Breast epithelium (tissue), 4 donors: ENCODE measurements at places on chromosomes 3 and 15. TPM values are rescaled to one million over a fixed set of nuclear protein-coding genes. Genes with fewer than 3 reads are reported as not detected.

DNA sequence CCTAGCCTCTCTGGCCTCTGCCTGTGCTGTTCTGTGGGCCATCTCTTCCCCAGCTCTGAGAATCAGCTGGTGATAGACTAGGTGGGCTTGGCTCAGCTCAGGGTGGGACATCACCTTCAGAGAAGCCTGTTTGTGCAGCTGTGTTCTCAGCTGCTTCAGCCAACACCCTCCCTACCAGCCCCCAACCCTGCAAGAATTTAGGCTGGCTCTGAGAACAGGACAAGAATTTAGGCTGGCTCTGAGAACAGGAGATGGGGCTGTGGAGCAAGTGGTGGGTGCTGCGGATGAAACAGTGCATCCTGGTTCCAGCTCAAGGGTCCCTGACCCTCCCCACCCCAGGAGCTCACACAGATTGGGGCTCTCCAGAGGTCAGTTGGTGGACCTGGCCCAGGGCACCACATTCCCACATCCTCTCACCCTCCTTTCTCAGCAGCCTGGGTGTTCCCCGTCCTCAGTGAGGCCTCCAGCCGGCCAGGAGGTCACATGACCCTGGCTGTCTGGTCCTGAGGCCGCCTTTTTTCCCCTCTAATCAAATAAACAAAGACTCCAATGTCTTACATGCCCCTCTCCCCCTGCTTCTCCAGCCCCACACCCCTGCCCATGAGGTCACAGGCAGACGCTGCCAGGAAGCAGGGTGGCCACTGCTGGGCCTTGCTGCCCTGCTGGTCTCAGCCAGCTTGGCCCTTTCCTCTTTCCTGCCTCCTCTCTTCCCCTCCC is 14.9 kb downstream of the PLEKHO2 start:
- no peak overlapping the region for H3K4me3 ChIP-seq
- peak overlapping the region; percentile 76 for H3K27ac ChIP-seq
- no peak for DNase-seq
- no peaks in the 10 kb centered on the region for H3K36me3 ChIP-seq
- H3K4me1 ChIP-seq = peaks cover 7% of the 10 kb centered on the region

PROK2 gene
- total RNA-seq = not detected

- no peaks in the 10 kb centered on the region for H3K27me3 ChIP-seq
- H3K4me1 ChIP-seq = no peaks in the 10 kb centered on the region
- DNase-seq = no peak
- no peak overlapping the region for H3K4me3 ChIP-seq
- H3K27ac ChIP-seq = no peak overlapping the region
Measured at GRCh38 chr3:16905704-16906103, 20.9 kb downstream of the PLCL2 start.

DNA sequence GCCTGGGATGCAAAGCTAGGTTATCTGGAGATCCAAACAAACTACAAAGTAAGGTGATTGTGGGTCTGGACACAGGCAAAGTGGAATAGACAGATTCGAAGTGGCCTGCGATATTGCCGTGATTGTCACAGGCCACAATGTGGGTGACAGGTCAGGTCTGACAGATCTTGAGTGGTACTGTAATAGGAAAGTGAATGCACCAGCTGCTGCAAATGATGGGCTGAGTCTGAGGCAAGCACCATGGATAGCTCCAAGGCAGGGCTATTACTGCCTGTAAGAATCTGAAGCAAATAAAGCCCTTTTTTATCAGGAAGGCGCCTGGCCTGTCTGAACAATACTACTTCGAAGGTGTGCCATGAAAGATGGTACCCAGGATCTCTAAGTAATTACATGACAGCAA is 10.0 kb downstream of the ARMC8 start:
- H3K27ac ChIP-seq = no peak overlapping the region
- no peaks in the 10 kb centered on the region for H3K4me1 ChIP-seq
- H3K36me3 ChIP-seq = no peaks in the 10 kb centered on the region
- no peak for DNase-seq

DNA sequence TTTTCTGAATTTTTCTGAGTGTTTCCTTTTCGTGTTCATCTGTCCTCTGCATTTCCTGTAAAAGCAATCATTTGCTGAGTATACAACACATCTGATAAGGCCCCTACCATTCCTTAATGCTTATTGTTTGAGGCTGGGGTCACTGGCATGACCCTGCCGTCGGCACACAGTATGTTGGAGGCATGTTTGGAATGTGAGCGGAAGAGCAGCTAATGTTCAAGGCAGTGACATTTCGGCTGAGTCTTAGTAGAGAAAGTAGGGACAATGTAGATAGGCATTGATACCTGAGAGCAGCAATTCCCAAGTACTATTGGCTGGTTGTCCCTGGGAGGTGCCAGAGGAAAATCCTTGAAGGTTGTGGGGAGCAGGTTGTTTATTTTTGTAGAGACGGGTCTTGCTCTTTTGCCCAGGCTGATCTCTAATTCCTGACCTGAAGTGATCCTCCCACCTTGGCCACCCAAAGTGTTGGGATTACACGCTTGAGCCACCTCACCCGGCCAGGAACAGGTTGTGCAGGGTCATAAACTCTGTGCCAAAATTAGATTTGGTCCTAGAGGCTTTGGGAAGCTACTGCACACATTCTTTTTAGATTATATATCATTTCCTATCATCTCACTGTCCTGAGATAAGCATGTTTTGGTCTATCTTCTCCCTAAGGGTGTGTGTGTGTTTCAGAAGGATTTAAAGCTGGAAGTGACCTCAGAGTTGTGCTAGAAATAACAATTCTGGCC is 13.5 kb downstream of the PTPN23 start:
- no peak for DNase-seq
- no peaks in the 10 kb centered on the region for H3K27me3 ChIP-seq
- no peaks in the 10 kb centered on the region for H3K36me3 ChIP-seq
- H3K4me1 ChIP-seq = peaks cover 11% of the 10 kb centered on the region
